Eye (tissue), 1 donor: ENCODE measurements at places on chromosomes 4 and X.
A peak's percentile ranks its signal among the peaks of the same experiment; 100 is the strongest.

- peak; percentile 21 for DNase-seq
Observed at GRCh38 chr4:101806914-101807313, 16.4 kb downstream of the BANK1 start.

GRCh38 chr4:74407891-74408290, 37.0 kb upstream of the AREG start:
- no peak for DNase-seq

- no peak for DNase-seq
Observed at GRCh38 chr4:64682481-64682880, 273.2 kb upstream of the TECRL start.

DNA sequence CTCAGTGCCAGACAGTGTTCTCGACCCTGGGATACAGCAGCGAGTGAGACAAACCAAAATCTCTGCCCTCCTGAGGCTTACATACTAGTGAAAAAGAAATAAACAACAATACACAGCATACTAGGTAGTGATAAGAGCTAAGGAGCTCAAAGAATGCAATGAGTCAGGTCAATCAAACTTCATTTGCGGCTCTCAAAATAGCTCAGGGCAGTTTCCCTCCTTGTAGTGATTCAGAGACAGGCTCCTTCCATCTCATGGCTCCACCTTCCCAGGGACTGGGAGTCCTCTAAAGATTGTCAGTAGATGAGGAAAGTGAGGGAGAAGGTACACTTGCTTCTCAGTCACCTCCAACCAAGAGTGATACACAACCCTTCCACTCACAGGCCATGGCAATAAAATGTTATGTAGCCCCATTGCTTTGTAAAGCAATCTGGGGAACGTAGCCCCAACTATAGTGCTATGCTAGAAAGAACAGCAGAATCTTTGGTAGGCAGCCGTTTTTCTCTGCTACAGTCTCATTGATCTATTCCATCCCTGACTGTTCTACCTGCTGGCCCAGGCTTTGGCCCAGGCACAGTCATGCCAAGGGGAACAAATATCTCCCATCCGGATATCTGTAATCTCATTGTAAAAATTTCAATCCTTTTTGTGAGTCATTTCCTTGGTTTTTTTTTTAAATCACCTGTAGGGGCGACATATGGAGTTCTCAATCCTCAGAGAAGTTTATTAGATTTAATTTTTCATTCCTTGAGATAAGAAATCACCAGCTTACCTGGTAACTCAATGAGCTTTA, 183.1 kb upstream of the S100G start:
- DNase-seq, result no peak
